ENCODE measurements at places on chromosomes 5 and 9.

DNA sequence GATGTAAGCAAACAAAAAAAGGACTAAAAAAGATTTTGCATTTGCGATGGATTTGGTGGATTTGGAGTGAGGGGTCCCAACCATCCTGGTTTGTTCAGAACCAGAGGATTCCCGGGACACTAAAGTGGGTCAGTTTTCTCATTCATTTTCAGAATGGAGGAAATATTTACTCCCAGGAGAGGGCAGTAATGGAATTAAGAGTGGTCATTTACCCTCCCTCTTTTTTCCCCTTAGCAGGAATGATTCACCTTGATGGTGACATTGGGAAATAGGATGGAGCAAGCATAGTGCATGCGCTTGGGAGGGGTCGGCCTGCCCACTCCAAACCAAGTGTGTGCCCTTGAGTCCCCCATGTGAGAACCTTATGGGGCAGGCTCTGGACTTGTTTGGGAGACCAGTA is 164.2 kb upstream of the PUM3 start:
- DNase-seq, result no peak

DNA sequence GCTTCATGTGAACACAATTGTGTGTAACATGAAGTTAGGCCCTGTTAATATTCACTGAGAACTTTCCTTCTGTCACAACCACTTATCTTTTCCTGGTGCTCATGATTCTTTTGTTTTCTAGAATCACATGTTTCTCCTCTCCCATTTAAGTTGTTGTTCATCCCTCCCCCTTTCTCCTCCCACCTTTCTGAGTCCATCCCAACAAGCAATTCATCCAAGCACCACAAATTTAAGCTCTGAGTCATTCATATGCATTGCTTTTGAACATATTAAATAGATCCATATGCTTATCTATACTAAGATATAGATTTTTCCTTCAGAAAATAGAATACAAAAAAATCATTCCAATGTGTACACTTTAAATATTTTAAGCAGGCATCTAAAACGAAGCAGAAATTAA is 75.2 kb upstream of the NFIB start:
- DNase-seq, result no peak

DNA sequence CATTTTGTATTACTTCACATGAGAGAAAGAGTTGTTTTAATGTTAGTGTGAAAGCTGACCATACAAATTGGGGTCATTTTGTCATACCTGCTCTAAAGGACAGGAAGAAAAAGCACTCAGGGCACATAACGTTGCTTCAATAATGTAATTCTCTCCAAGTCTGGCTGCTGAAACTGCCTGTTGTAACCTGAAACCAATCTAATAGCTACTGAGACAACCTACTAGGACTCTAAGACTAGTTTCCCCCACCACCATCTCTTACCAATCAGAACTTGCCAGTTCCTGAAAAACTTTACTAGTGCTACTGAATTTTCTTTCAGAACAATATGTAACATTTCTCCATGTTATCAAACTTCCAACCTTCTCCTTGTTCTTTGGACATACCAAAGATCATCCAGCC is 374.7 kb downstream of the PTPRD start:
- DNase-seq, result no peak

GRCh38 chr9:91994422-91994821 is 44.4 kb upstream of the ROR2 start:
- DNase-seq, result no peak

GRCh38 chr5:128357226-128357625 is 180.8 kb downstream of the FBN2 start:
- no peak for DNase-seq

GRCh38 chr9:90925581-90926257 is 124.1 kb downstream of the SYK start:
- no peak for DNase-seq

- no peak for DNase-seq
These were observed 49.2 kb upstream of the CPLX2 start for GRCh38 chr5:175822225-175822624.

GRCh38 chr5:111384220-111384619 is 128.1 kb downstream of the STARD4 start:
- DNase-seq, result no peak

GRCh38 chr9:108800632-108801099 is 55.1 kb downstream of the ACTL7B start:
- no peak for DNase-seq

- no peak for DNase-seq
These were observed 56.6 kb upstream of the IFNK start for GRCh38 chr9:27467486-27467885.

- no peak for DNase-seq
These were observed 70.4 kb downstream of the TEX10 start for GRCh38 chr9:100282388-100282719.

GRCh38 chr5:107518190-107518589 is 152.5 kb downstream of the EFNA5 start:
- DNase-seq, result no peak

DNA sequence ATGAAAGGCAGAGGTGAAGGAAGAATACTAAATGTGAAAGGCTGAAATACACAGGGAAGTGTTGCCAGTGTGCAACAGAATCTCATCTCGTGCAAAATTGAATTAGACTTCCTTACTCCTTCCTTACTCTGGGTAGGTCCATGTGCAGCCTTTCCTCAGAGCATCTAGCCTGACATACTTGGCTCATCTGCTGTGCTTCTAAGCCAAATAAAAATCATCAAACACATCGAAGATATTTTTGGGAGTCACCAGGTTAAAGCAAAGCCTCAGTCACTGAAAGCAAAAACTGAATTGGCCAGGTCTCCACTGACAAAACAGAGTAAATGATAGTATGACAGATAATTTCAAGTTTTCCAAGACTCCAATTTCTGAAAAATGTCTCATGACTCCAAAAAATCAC is 19.3 kb downstream of the STARD4 start:
- no peak for DNase-seq

- DNase-seq, result no peak
These were observed 365.7 kb upstream of the PRR16 start for GRCh38 chr5:120098426-120098825.

- no peak for DNase-seq
These were observed 180.7 kb upstream of the RAI14 start for GRCh38 chr5:34475249-34475966.

DNA sequence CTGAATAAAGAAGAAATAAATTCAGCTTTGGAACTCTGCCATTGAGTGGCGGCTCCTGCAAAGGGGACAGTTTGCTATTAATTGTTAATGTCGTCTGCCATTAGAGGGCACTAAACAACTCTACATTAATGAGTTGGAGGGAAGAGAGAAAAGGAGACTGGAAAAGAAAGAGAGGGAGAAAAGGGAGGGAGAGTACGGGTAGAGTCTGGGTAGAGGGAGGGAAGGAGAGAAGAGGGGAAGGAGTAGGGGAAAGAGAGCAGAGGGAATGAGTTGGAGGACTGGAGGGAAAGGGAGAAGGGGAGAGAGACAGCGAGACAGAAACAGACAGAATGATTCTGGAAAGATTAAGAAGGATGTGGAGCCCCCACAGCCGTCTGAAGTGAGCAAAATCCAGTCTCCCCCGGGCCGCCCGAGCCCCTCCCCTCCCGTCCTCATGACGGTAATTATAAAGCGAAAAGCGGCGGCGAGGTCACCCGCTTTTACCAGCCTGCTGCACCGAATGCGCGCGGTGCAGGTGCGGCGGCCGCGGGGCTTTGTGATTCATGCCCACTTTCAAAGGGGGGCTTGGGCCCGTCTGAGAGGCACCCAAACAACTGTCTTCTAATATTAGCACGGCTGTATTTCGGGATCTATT is 1.9 kb upstream of the FST start:
- DNase-seq, result no peak

GRCh38 chr5:88188458-88189132 is 80.0 kb downstream of the TMEM161B start:
- no peak for DNase-seq

DNA sequence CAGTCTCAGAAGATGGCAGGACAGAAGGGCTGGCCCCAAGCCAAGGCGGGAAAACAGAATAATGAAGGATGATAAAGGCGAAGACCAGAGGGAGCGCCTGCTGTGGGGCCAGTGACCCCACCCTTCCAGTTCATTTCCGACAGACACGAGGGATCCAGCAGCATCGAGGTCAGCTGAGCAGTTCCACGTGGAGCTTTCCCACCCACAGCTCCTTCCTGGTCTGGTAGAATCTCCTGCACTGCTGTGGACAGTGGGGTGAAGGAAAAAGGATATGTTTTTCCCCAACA is 265.9 kb upstream of the VLDLR start:
- no peak for DNase-seq

- no peak for DNase-seq
These were observed 17.1 kb upstream of the SPOUT1 start for GRCh38 chr9:128846680-128847030.

- no peak for DNase-seq
These were observed 895.5 kb upstream of the DMAC1 start for GRCh38 chr9:8694983-8695588.
